ENCODE measurements at places on chromosomes 12 and 14. TPM values are rescaled to one million over a fixed set of nuclear protein-coding genes. Genes with fewer than 3 reads are reported as not detected.

DNA sequence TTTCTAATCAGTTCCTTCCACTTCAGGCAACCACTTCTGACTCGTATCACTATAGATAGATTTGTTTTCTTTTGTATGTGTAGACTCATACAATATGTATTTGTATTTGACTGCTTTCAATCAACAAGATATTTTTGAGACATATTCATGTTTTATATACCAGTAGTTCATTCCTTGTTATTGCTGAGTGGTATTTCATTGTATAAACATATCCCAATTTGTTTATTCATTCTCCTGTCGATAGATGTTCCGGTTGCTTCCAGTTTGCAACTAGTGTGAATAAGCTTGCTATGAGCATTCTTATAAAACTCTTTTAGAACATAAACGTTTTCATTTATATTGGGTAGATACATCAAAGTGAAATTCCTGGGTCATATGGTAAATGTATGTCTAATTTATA lies 119.2 kb downstream of the FIGNL2 start:
- no peak for DNase-seq

DNA sequence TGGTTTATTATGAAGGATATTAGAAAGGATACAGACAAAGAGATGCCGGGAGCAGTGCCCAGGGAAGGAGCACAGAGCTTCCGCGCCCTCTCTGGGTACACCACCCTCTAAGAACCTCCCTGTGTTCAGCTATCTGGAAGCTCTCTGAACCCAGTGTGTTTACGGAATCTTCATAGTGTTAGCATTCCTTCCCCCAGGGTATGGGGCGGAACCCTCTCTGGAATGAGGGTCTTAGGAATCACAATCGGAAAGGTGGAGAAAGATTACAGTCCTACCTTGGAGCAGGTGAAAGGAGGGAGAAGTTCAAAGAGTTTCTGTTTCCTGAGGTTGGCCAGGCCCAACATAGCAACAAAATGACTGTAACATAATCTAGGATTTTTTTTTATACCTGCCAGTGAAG lies 6.8 kb upstream of the NUDT4 start:
- no peak for DNase-seq

DNA sequence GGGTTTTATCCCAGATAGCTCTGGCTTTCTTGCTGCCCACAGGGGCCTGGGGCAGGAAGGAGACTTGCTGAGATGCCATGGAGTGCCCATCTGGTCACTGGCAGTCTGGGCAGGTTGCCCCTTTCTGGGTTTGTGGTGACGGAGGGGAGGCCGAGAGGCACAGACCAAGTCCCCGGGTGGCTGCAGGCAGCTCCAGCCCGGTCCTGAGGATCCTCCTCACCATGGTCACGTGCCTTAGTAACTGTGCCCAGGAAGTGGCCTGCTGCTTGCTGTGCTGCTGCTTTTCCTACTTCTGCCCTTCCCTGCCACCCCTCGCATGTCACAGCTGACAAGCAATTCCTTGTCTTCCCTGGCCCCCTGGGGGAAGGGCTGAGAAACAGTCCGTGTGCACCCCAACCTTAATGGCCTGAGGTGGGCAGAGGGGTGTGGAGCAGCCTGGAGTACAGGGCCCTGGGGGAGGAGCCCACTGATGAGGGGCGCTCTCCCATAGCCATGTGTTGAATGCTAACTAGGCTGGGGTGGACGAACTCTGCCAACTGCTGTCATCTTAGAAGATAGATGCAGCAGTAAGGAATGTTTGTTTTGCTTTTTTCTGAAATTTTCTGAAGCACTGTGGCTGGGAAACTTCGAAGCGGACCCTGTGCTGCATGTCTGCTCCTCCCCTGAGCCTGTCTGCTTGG lies 54.9 kb upstream of the SRSF5 start:
- DNase-seq, result no peak

GRCh38 chr12:118103201-118103600 lies 610 bp downstream of the VSIG10 start:
- DNase-seq, result peak; percentile 42

DNA sequence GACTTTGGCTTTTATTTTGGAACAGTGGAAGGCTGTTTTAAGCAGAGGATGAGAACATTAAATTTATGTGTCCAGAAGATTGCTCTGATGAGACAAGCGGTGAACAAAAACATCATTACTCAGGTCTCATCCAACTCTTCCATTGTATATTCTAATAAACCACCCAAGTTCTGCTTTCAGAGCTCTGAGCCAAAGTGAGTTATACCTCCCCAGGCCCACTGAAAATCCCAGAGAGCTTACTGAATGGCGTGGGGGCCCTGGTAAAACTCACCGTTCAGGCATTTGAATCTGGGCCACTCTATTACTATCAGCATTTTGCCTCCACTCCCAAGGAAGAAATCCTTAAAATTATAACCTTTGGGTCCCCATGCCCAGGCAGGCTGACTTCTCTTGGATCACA lies 122.0 kb upstream of the HIF1A start:
- DNase-seq, result no peak

DNA sequence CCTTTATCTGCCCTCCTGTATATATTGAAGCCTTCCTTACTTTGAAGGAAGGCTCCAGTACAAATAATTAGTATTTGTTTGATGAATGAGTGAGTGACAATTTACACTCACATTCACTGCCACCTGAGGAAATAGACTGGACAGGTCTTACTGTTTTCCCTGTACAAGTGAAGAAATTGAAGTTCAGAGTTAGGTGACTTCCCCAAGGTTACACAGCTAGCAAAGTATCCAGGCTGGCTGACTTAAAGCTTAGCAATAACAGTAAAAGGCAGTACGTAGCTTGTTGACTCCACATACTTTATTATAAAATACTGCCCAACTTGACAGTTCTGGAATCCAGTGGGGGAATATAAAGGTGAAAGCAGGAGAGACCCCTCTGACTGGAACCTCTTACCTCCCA lies 2.6 kb upstream of the KRT18 start:
- DNase-seq, result no peak

DNA sequence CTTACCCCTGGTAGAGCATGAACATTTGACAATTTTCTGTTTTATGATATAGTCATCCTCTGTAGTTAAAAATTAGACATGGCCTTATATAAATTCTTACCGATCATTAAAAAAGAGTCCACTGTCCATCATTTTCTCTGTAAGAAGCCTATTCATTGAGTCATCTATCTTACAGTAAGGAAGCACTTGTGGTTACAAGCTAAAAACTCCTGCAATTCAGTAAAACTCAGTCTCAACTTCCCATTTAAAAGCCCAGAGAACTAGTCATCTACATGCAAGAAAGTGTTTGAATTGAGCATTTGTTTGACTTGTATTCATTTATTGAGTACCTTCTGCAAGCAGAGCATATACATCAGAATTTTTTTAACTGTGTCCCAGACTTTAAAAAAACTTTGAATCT lies 63.3 kb downstream of the GTF2A1 start:
- DNase-seq, result no peak

- no peak for DNase-seq
Observed at GRCh38 chr12:98737322-98737712, 92.2 kb downstream of the APAF1 start.

DNA sequence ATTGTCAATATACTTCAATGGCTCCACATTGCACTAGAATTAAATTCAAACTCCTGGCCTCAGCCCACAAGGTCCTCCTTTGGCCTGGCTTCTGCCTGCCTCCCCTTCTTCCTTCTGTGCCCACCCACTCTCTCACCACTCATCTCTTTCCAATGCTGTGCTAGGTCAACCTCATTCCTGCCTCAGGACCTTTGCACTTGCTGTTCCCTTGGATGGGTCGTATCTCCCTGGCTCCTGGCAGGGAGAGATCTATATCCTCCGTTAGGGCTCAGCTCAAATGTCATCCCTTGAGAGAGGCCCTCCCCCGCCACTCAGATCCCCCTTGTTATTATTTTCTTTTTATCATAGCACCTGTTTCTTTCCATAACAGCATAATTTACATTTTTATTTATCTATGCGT lies 79.9 kb upstream of the LHX5 start:
- no peak for DNase-seq

DNA sequence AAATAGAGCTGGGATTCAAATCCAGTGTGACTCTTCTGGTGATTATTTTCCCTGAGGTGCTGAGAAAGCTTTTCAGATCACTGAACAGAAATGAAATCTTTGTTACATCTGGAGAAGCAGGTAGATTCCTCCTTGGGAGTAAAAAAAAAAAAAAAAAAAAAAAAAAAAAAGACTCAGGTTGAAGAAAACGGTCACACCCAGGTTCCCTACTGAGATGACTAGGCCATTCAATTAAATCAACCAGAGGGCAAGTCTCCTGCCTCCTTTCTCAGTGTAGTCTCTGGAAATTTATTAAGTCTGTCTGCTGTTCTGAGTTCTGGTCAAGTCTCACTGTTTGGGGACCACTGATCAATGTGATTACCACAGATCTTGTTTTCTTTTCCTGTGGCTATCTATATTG lies 24.0 kb downstream of the ARG2 start:
- no peak for DNase-seq

- DNase-seq, result no peak
Observed at GRCh38 chr14:97457575-97458085, 660.4 kb downstream of the VRK1 start.

GRCh38 chr12:67442896-67443295 lies 173.7 kb downstream of the CAND1 start:
- DNase-seq, result no peak

DNA sequence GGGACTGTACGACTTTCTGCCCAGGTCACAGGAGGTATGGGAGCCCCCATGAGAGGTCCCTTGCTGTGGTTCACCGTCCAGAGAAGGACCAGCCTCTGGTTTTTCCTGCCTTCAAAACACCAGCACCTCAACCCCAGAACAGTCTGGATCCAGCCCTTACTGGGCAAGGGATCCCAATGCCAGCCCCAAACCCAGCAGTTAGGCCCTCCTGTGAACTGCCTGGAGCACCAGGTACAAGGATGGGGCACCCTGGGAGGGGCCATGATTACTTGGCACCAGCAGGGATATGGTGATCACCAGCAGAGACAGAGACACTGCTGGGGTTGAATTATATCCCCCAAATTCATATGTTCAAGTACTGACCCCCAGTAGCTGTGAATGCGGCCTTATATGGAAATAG lies 20.0 kb downstream of the ANHX start:
- no peak for DNase-seq

DNA sequence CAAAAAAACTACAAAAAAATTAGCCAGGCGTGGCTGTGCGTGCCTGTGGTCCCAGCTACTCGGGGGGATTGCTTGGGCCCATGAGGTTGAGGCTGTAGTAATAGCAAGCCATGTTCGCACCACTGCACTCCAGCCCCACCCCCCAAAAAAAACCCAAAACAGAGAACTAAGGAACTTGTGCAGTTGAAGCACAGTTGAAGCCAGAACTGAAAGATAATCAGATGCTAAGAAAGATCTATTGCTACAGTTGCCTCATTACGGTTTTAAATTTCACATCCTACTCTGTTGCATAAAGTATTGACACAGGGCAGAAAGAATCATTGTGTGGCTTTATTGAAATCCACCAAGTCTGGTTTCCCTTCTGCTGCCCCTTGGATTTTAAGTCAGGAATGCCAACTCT lies 3.8 kb downstream of the CS start:
- DNase-seq, result no peak

- no peak for DNase-seq
Observed at GRCh38 chr12:104138797-104139152, 765 bp upstream of the NFYB start.

DNA sequence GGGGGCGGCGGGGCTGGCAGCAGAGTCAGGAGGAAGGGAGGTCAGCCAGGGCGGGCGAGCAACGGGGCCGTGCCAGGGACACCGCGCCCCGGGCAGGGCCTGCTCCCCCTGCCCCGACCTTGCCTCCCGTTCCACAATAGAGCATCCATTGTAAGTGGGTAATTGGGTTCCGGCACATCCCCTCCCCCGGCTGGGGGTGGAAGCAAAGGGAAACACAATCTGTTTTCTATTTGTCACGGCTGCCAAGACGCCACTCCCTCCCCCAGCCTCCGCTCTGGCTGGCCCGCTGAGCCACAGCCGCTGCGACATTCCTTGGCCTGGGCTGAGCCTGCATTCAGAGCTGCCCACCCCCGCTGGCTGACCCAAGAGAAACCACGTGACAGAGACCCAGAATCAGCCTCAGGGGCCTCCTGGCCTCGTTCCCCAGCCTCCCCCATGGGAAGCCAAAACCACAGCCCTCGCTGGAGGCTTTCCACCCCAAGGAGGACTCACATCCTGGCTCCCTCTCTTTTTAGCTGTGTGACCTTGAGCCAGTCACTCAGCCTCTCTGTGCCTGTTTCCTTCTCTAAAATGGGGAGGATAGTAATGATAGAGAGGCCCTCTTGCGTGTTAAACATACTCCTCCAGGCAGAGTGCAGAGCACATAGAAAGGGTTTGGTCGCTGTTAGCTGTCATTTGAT lies 117.6 kb downstream of the SCARB1 start:
- peak; percentile 95 for DNase-seq

DNA sequence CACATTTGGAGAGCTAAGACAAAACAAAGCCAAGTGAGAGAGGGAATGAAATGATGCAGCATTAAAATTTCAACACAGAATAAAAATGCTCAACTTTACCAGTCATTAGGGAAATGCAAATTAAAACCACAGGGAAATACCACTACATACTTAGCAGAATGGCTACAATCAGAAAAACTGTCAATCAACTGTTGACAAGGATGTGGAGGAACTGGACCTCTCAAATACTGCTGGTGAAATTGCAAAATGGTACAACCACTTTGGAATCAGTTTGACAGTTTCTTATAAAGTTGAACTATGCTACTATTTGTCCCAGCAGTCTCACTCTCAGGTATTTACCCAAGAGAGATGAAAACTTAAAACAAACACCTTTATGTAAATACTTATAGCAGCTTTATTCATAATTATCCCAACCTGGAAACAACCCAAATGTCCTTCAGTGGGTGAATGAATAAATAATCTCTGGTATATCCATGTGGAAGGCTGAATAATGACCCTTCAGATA lies 43.8 kb upstream of the KTN1 start:
- DNase-seq, result no peak

DNA sequence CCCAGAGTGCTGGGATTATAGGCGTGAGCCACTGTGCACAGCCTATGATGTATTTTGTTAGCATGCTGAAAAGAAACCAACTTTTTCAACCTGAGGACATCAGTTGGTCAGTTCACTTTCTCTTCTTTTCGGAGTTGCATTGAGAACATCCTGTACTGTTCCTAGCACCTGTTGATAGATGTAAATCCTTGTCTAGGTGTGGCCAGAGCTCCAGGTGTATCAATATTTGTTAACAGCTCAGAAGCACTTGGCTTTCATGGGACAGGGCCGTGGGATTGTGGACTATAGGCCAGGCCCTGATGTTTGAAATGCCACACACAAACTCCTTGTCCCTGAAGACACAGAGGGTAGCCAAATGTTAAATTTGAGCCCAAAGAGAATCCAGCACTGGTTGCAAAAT lies 14.9 kb downstream of the HCAR2 start:
- DNase-seq, result no peak

TEX52 gene
- total RNA-seq, result not detected

RDH5 gene
- total RNA-seq, result 0.22 TPM

KRT74 gene
- total RNA-seq, result not detected

INHBC gene
- total RNA-seq, result 0.18 TPM

All from SJSA1 (cell line).